D341Med (cell line): ENCODE measurements at places on chromosomes 6 and 20.

DNA sequence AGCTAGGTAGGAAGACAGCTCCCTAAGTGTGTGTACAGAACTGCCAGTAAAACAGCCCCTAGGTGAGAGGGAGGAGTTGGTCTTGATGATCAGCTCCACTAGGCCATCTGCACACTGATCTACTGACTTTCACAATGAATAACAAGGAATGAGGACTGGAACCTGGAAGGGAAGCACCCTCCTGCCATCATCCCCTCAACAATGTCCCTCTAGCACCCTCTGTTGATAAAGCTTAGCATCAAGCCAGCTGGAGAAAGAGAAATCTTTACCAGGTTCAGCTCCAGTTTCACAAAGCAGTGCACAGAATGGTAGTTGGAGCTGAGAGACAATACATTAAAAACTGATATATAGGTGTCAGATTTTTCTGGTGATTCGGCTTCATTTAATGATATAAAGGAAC lies 57.2 kb upstream of the IRAK1BP1 start:
- DNase-seq = peak; percentile 67

GRCh38 chr20:3222635-3223600 lies 13.6 kb downstream of the ITPA start:
- DNase-seq = no peak

GRCh38 chr20:40525351-40525750 lies 163.7 kb downstream of the MAFB start:
- no peak for DNase-seq

- DNase-seq = no peak
Measured at GRCh38 chr20:19543101-19543500, 215.0 kb upstream of the RIN2 start.

- DNase-seq = no peak
Measured at GRCh38 chr6:128036808-128037570, 136.1 kb upstream of the THEMIS start.

DNA sequence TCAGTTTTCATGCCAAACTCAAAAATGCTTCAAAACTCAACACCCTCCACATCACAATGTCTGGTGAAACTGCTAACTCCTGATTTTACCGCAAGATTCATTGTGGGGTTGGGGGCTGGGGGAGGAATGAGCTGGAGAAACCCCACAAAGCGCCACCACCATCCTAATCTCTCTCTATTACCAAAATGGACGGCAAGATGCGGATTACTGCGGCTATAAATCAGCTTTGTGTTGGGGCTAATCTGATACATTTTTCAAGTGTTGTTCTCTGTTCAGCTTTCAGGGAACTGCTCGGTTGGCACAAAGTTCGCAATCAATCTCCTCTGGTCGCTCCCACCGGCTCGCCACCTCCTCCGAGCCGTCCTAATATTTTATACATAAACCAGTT lies 83.7 kb downstream of the TMEM242 start:
- peak; percentile 57 for DNase-seq

- DNase-seq = peak; percentile 37
Measured at GRCh38 chr6:75084872-75085381, 120.9 kb downstream of the COL12A1 start.

- no peak for DNase-seq
Measured at GRCh38 chr6:35298625-35299140, 1.1 kb downstream of the DEF6 start.

GRCh38 chr6:10542213-10542612 lies 21.1 kb downstream of the GCNT2 start:
- no peak for DNase-seq

- no peak for DNase-seq
Measured at GRCh38 chr6:105805501-105806023, 280.6 kb upstream of the PRDM1 start.

- no peak for DNase-seq
Measured at GRCh38 chr6:102038964-102039363, 645.5 kb downstream of the GRIK2 start.

DNA sequence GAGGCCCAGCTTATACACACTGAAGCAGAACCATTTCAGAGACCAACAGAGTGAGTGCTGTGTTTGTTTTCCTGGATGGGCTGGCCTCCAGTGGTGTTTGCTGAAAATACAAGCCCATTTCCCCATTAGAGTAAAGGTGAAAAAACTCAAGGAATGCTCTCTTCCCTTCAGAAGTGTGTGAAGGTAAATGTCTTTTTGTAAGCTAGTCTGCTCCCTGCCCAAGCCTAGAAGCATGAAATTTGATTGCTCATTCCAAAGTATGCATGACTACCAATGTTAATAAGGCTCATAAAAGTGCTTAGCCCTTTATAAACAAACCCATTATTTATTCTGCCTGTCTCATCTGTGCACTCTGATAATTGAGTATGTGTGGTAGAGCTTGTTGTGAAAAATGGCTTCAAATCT lies 59.1 kb downstream of the ADGRF1 start:
- DNase-seq = no peak

DNA sequence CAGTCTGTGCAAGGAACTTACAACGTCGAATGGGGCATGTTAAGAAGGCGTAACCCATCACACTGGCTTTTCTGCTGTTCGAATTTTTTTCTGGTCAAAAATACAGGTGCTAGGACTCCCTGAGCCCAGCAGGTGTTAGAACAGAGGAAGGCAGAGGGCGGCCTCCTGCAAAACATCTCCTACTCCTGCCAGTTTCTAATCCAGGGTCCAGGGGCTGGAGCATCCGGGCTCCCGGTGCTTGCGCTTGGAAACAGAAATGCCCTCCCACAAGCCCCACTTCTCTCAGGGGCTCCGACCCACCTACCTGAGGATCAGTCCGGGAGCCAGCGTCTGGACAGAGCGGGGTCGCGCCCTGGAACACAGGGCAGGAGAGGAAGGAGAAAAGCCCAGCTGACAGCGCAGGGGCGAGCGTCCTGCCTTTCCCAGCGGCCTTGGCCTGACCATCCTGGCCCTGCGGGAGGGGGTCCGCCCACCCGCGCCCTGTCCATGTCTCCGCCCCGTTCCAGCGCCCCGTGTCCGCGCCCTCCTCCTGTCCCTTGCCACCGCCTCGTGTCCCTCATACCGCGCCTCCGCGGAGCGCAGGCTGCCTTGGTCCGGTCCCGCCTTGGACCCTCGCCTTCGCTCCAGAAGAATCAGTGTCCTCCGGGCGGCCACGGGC lies 14.8 kb upstream of the LPA start:
- peak; percentile 24 for DNase-seq

- no peak for DNase-seq
Measured at GRCh38 chr20:34654207-34654744, 22.6 kb downstream of the PIGU start.

DNA sequence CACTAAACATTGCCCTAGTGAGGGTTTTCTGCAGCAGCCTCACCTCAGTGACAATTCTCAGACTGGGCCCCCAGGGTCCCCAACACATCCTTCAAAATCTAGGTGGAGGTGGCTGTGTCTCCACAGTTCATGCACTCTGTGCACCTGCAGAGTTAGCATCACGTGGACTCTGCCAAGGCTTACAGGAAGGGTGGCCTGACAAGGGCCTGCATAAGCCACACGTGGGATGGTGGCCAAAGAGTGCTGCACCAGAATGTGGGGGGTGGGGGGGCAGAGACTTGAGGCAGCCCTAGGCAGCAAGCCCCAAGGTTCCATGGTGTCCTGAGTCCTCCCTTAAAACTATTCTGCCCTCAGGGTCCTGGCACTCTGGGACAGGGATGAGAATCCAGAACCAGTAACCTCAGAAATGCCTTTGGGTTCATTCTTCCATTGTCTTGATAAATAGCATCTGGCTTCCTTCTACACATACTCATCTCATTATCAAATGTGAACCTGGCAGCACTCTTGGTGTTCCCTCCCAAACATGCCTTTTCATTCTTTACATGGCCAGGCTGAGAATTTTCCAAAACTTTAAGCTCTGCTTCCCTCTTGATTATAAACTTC lies 1.6 kb upstream of the SERPINB1 start:
- DNase-seq = no peak
